MG63 (cell line): ENCODE measurements at places on chromosomes 3 and 15. TPM values are rescaled to one million over a fixed set of nuclear protein-coding genes. Genes with fewer than 3 reads are reported as not detected.

GRCh38 chr15:51172193-51172592 is 77.5 kb upstream of the TNFAIP8L3 start:
- DNase-seq = peak; percentile 30

- no peak for DNase-seq
Observed at GRCh38 chr3:137163241-137163871, 205.6 kb downstream of the IL20RB start.

DNA sequence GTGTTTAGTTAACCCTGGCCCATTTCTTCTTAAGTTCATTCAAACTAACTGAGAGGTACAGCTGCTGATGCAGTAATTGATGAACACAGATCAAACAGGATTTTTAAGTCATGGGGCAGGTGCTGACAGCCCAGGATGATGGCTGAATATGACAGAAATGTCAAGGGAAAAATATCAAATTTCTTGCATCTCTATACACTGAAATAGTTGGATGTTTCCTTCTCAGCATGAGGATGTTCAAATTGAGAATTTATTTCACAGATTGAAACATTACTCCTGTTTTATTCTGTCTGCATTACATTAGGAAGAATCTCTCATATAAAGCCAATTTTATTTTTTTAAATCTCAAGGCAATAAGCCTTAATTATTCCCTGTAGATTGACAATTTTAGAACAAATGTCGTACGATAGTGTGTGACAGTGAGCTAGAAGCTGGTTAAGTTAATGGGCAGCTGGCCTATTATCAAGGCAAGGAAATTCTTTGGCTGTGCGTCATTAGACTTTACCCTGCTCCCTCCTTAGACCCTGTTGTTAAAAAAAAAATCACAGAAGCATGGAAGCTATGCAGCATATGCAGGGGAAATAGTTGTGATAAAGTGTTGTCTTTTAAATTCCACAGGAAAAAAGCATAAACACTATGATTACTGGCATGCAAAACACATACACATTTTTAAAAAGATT is 183.8 kb upstream of the KCNMB2 start:
- DNase-seq = peak; percentile 70

Gene KLF15
- 0.22 and 0.26 TPM in 2 replicates for total RNA-seq

Gene ANKRD34C
- not detected in 2 replicates for total RNA-seq

Gene FOXL2
- not detected in 2 replicates for total RNA-seq
